ENCODE measurements at places on chromosomes 1 and 21.

DNA sequence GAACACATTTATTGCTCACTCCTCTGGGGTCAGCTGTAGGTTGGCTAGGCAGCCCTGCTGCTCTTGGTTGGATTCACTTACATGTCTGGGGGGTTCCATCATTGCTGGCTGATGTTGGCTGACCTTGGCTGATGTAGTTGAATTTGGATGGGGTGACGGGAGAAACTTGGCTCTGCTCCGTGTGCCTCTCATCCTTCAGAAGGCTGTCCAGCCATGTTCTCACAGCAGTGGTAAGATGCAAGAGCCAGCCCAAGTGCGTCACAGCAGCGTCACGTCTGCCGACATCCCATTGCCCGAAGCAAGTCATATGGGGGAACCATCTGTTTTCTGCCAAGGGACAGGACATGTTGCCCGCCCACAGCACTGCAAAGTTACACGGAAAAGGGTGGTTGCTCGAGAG is 613.5 kb downstream of the MATN1 start:
- DNase-seq: no peak

DNA sequence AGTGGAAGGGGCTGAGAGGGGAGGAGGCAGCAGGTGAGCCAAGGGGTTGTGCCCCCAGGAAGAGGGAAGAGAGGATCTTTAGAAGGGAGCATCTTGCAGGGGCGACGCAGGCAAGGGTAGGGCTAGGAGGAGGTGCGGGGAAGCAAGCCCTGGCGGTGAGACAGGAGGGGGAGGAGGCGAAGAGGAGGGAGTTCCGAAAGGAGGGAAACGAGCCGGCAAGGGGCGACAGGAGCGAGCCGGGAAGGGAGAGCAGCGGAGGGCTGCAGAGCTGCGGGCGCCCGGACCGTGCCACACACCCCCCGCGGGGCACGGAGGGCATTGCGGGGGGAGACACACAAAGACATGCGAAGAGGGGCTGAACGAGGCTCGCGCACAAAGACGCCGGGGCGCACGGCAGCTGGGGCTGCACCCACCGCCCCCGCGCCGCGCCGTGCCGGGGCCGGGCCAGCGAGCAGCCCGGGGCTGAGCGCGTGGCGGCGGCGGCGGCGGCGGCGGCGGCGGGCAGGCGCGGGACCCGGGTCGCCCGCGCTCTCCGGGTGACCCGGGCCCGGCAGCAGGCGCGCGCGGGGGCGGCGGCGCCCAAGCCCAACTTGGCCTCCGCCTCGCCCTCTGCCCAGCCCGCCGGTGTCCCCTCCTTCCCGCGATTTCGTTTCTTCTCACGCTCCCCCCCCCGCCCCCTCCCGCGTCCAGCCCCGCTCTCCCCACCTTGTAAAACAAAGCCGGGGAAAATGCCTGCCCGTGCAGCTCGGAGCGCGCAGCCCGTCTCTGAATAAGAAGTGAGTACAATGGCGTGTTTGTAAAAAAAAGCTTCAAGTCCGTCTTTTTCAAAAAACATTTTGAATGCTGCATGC is at the start of gene KCNK2:
Gene KCNK2, plus strand, starts transcription at position 206 of the 851 bp plus-strand sequence. CDS start 649 bp downstream, outside the sequence.
- no peak for DNase-seq

GRCh38 chr1:102241431-102242338 is 245.0 kb upstream of the OLFM3 start:
- DNase-seq: no peak

DNA sequence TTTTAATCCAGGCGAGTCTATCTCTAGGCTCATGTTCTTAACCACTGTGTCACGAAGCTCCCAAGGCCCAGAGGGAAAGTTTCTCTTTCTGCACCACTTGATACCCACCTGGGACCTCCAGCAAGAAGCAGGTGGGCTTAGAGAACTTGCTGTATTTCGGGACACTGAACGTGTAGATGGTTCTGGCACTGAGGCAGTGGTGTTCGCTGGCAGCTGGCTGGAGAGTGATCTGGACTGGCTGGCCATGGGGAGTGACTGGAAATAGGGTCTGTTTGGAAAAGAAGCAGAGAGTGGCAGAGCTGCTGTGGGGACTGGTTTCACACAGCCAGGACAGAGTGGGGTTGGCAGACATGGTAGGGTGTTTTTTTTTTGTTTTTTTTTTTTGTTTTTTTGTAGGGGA is 16.4 kb upstream of the IL22RA1 start:
- DNase-seq: no peak

GRCh38 chr1:203379825-203380224 is 28.9 kb upstream of the FMOD start:
- DNase-seq: no peak

- DNase-seq: no peak
Observed at GRCh38 chr21:44090325-44090724, 16.9 kb upstream of the PWP2 start.

DNA sequence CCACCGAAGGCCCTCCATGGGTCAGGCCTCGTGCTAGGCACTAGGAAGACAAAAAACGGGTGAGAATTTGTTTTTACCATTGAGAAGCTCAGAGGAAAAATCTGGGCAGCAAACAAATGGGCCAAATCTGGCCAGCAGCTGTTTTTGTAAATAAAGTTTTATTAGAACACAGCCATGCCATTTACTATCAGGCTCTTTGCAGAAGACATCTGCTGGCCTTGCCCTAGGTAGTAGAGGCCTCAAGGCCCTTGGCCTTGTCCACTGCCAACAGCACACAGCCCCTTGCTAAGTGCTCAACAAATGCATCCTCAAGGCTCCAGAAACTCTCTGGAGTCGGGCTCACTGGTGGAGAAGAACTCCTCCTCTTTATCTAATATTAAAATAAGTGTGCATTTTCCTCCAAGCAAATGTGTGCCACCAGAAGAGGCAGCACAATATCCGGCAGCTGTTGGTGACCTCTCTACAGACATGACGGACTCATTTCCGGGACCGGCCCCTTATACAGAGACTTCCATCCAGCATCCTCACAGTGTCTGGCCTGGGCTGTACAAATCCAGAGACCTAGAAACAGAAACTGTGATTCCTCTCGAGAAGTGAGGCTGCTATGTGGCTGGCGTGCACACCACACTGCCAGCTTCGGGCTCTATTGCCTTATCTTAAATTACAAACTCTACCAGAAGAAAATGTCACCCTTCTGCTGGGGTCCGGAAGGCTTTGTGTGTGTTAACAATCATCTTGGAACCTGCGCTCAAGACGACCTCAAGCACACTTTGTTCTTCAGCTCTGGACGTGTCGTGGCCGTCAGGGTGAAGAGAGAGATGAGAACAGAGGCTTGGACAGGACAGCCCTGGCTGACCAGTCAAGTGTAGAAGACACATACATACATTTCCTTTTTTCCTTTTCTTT is 203.9 kb downstream of the TOMM20 start:
- DNase-seq: no peak

GRCh38 chr1:32337855-32338636 is 2.0 kb upstream of the MARCKSL1 start:
- DNase-seq: no peak

DNA sequence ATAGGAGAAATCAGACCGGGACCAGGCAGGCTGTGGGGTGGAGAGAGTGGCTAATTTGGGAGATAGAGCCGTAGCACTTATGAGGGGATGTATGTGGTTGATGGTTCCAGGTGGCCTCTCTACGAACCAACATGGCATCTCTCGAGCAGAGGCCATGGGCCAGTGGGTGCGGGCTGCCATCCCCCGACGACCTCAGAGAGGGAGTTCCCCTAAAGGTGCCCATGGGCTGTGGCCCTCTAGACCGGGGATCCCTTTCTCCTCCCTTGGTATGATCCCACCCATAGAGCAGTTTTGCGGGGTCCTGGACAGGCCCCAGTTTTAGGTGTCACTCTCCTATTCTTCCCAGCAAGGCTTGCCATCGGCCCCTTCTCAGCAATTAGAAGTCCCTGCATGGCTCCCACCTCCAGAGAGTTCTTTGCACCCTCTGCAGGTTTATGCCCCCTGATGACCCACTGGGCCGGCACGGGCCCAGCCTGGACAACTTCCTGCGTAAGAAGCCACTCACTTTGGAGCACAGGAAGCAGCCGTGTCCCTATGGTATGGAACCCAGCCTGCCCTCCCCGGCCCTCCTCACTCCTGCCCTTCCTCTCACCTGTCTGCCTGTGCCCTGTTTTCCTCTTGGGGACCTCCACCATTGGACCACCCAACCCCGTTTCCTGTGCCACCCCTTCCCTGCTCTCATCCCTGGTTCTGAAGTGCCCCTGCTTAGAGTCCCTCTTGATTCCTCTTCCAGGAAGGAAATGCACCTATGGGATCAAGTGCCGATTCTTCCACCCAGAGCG is 7.8 kb downstream of the ZC3H12A start:
- no peak for DNase-seq

- no peak for DNase-seq
Observed at GRCh38 chr1:39178541-39179431, 25.7 kb upstream of the MACF1 start.

GRCh38 chr1:193677874-193678273 is 491.5 kb upstream of the B3GALT2 start:
- no peak for DNase-seq

GRCh38 chr1:168688644-168689326 is 40.2 kb downstream of the DPT start:
- DNase-seq: no peak

DNA sequence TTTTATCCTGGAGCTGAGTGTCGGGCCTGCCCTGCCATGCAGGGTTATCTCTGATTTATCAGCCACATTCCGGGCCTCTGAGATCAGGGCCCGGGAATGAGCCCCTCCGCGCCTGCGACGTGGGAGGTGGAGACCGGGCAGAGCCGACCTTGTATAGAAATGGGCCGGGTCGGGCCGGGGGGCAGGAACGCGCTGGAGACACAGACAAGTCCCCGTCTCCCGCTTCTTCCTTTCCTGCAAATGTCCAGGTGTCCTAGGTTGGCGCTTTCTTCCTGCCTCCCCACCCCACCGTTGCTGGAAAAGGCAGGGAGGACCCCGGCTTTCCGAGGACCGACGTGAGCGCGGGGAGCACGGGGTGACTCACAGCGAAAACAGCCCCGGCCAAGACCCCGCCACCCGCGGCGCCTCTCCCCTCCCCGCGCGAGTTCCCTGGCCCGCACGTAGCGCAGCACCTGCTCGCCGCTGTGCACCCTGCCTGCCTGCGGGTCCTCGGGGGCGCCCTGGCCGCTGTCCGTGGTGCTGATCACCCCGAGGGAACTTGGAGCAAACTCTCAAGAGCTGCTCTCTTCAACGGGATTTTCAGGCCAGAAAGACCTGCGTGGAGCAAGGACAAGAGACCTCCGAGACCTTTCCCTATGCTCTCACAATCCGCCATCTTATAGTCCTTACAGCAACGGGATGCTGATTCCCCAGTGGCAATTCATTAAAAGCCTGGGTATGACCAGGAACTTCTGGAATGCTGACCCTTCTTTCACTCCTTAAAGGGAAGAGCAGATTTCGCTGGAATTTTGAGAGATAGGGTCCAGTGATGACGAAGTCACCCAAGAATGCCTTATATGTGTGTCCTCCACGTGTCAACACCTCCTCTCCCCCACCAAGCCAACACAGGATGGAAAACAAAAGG is 475 bp upstream of the NPPB start:
- no peak for DNase-seq

- no peak for DNase-seq
Observed at GRCh38 chr1:105909811-105910210, 1146.7 kb upstream of the PRMT6 start.

- DNase-seq: no peak
Observed at GRCh38 chr1:170680428-170680827, 16.5 kb downstream of the PRRX1 start.

DNA sequence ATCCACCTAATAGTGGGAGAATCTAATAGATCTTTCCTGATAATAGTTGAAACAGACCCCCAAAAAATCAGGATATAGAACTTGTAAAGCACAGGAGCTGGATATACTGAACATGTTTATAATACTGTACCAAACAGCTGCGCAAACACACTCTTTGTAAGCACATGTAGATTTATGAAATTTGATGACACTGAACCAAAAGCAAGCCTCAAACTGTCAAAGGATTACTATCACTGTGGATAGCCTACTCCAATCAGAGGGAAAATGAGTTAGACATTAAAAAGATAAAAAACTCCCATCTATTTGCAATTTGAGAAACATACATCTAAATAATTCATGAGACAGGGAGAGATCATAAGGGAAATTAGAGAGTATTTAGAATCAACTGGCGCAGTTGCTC is 26.1 kb downstream of the RCAN3 start:
- no peak for DNase-seq

- DNase-seq: no peak
Observed at GRCh38 chr1:3707298-3707938, 44.8 kb upstream of the CCDC27 start.

GRCh38 chr1:187474336-187474735 is 645.6 kb downstream of the PLA2G4A start:
- DNase-seq: peak; percentile 85

DNA sequence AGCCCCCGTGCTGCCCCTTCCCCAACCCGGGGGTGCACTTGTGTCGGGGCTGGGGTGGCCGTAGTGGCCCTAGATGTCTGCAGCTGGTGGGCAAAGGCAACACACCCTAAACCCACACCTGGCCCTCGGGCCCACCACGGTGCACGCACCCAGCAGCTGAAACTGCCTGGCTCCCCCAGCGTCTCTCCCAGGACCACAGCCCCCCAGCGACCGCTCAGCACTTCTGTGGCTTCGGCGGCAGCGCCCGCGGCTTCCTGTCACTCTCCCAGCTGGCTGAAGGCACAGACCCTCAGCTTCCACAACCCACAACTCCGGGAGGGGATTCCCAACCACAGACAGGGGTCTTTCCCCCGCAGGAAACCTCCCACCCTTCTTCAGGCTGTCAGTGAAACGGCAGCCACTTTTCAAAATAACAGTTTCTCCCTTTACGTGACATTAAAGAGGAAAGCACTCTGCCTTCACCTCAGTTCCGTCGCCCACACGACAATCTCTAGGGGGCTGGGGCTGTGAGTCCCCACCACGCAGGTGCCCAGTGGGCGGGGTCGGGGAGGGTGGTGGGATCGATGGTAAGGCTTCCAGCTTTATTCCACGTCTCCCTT is 40.7 kb upstream of the COL6A2 start:
- DNase-seq: no peak

GRCh38 chr1:203554071-203554470 is 60.1 kb downstream of the OPTC start:
- DNase-seq: no peak

DNA sequence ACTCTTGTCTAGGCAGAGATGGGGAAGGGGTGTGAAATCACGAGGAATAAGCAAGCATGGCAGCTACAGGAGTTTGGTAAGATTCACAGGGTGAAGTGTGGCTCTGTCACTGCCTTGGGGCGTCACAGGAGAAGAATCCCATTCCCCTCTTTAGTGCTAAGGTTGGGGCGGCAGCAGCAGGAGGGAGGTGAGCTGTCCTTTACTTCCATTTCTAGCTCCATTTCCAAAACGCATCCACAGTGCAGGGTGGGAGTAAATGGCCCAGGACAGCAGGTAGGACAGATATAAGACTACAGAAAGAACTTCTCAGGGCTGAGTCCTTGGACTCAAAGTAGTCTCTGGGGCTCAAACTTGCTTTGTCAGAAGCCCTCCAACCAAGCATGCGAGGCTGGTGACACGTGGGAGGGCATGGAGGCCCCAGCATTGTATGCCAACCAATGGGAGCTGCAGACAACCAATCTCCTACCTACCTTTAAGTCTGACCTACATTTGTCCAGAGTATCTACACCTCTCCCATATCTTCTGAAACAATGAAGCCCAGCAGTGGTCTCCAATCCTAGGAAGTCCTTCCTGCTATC is 8.5 kb downstream of the MEF2D start:
- no peak for DNase-seq

Measured in NCI-H446 treated with DMSO at 0.1 percent for 48 hours (cell line).